ENCODE measurements at places on chromosomes 4 and X. TPM values are rescaled to one million over a fixed set of nuclear protein-coding genes. Genes with fewer than 3 reads are reported as not detected.

The DRD5 gene
- total RNA-seq = not detected

GRCh38 chrX:84469226-84469625 lies 33.0 kb downstream of the HDX start:
- DNase-seq = no peak
- no peaks in the 10 kb centered on the region for H3K27me3 ChIP-seq
- H3K27ac ChIP-seq = no peak overlapping the region
- H3K4me1 ChIP-seq = no peaks in the 10 kb centered on the region

The ANK2 gene
- total RNA-seq = 88.0 TPM

DNA sequence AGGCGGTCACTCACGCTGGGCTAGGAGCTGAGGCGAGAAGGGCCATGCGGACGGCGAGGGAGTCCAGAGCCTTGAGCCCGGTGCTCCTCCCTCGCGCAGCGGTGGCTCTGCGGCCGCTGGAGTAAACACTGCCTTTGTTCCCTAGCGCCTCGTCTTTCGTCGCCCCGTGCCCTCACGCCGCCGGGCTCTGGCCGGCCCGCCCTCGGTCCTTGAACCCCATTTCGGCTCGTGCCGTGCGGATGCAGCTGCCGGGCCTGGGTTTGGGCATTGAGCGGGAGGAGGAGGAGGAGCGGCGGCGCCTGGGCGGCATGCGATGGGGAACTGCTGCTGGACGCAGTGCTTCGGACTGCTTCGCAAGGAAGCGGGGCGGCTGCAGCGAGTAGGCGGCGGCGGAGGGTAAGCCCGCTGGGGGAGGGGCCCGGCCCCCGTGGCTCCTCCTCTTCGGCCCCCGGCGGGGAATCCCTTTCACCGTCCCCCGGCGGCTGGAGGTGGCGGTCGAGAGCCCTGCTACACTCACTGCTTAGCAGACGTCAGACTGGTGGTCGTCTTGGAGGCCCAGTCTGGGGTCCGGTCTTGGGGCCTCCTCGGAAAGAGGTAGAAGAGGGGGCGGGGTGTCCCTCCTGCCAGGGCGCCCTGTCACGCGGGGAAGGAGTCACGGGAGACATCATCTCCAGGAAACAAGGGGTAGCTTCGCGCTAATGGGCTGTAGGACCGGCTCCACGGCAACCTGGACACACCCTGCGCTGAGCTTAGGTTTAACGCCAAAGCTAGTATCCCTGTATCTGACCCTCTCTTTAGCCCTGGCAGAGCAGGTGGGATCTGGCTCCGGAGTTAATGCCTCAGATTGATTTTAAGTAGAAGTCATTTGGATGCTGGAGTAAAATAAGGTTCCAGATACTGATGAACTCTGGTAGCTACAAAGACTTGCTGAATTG lies at the start of gene AP1AR:
TSS of gene AP1AR (plus strand) at position 9 of the 935 bp plus-strand sequence. CDS start at position 314, 305 bp downstream.
- peak within 1 kb of the TSS; percentile 96 for H3K27ac ChIP-seq
- H3K27me3 ChIP-seq = no peaks in the 10 kb centered on the region
- H3K36me3 ChIP-seq = no peaks in the 10 kb centered on the region
- peaks cover 22% of the 10 kb centered on the region for H3K4me1 ChIP-seq
